ENCODE measurements at places on chromosomes 11 and 22.

DNA sequence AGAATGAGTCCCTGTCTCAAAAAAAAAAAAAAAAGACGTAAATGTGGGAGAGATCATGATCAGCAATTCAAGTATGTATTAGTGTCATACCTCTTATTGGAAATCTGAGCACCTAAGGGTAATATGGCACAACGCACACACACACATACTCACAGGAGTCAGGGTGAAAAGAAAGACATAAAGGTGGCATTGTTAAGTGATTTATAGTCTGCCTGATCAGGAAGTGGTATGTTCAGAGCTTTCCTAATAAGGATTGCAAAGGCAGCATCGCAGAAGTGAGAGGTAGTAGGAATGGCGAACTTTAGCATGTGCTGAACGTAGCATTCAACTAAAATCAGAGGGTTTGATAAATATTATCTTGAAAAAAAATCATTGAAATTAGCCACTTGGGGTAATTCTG, 854.3 kb downstream of the METTL15 start:
- H3K27ac ChIP-seq, result no peak overlapping the region
- no peaks in the 10 kb centered on the region for H3K36me3 ChIP-seq
- DNase-seq, result no peak
- no peak overlapping the region for H3K4me3 ChIP-seq

DNA sequence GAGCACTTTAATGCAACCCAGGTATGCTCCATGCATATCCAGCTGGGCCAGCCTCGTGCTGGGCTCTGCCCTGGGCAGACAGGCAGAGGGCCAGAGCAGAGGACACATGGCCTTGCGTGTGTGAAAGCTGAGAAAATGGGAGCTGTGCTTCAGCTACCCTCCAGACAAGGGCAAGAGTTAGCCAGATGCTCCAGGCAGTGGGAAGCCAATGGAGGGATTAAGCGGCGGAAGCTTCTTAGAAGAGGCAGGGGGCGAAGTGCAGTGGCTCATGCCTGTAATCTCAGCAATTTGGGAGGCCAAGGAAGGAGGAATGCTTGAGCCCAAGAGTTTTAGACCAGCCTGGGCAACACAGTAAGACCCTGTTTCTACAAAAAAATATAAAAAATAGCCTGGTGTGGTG, 9.8 kb upstream of the ARHGEF17 start:
- no peaks in the 10 kb centered on the region for H3K27me3 ChIP-seq
- H3K27ac ChIP-seq, result no peak overlapping the region
- no peaks in the 10 kb centered on the region for H3K4me1 ChIP-seq
- H3K36me3 ChIP-seq, result no peaks in the 10 kb centered on the region
- no peak for DNase-seq

DNA sequence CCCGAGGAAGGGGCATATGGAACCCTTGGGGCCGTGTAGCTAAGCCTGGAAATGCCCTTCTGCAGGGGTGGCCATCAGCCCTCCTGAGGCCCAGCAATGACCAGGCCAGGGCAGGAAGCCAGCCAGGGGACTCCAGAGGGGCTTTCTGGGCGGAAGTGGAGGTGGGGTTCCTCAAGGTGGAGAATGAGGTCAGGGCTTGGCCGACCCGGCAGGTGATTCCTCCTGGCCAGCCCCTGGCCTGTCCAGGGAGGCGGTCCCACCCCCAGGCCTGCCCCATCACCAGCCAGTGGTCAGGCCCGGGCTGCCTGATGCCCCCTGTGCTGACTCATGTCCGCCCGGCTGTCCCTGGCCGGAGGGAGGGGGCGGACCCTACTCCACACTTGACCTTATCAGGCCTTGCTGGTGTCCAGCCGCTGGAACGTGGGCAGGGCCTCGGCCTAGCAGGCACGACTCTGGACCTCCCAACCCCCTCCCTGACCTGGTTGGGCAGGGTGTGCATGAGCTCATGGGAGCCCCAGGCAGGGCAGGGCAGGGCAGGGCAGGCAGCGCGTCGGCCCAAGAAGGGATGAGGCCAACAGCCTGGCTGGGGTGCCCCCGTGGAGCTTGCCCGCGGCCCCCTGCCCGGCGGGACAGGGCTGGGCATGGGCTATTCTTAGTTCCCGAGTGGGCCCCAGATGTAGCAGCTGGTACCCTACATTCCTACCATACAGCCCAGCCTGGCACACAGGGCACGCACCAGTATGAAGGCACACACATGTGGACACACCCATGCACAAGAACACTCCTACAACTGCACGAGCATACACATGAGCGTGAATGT, 35.9 kb downstream of the RPL3 start:
- H3K27me3 ChIP-seq, result no peaks in the 10 kb centered on the region
- DNase-seq, result peak; percentile 85
- H3K4me1 ChIP-seq, result peaks cover 17% of the 10 kb centered on the region
- H3K4me3 ChIP-seq, result no peak overlapping the region
- peak overlapping the region; percentile 33 for H3K27ac ChIP-seq

DNA sequence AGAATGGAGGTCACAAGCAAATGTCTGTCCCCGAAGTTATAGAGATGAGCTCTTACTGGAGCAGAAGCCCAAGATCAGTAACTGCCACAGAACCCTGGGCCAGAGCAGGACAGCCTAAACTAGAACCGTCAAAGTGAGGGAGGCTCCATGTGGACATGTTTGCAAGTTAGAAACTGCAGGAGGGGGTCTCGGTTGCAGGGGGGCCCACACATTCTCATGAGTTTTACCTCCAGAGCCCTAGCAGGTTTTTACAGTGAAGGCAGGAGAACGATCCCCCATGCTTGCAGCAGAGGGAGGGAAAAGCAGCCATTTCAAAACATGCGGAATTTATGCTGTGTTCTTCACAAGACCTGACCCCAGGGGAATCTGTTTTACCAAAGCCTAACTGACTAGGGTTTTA, 133.5 kb upstream of the B3GAT1 start:
- no peak overlapping the region for H3K27ac ChIP-seq
- H3K36me3 ChIP-seq, result no peaks in the 10 kb centered on the region
- H3K4me1 ChIP-seq, result no peaks in the 10 kb centered on the region
- H3K4me3 ChIP-seq, result no peak overlapping the region

GRCh38 chr22:26890870-26891269, 233.5 kb downstream of the MIAT start:
- no peak overlapping the region for H3K4me3 ChIP-seq
- no peak overlapping the region for H3K27ac ChIP-seq
- H3K4me1 ChIP-seq, result peaks cover 24% of the 10 kb centered on the region
- no peak for DNase-seq
- no peaks in the 10 kb centered on the region for H3K27me3 ChIP-seq
- no peaks in the 10 kb centered on the region for H3K36me3 ChIP-seq

DNA sequence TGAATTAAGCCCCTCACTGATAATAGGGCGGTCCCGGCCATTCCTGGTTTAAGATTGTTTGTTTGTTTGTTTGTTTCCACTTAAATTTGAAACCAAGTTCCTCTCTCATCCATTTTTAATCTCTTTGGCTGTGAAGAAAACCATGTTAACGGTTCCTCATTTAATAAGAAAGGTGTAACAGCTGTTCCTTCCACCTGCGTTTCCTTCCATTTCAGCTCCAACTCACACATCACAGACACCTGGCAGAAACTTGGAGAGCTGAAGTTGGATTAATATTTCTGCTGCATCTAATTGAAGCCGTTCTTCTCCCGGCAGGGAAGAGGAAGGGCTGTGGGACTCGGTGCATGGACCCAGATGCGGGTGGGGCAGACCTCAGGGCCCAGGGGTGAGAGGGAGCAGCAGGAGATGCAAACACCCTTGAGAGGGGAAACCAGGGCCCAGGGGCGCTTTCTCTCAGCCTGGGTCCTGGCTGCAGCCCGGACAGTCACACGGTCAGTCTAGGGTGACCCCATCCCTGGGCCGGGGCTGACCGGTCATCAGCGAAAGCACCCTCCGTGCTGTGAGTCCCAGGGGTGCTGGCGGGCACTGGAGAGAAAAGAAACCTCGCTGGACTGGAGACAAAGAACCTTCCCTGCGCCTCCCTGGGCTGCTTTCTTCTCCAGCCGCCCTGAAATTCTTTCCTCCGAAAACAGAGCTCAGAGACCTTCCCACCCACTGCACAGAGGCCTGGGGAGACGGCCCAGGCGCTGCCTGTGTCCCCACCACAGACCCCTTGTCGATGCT, 242.0 kb downstream of the BRD1 start:
- no peaks in the 10 kb centered on the region for H3K4me1 ChIP-seq
- H3K27ac ChIP-seq, result no peak overlapping the region
- no peaks in the 10 kb centered on the region for H3K27me3 ChIP-seq
- no peaks in the 10 kb centered on the region for H3K36me3 ChIP-seq

Data from adrenal gland (tissue), 19 donors.